ENCODE measurements at places on chromosomes 5 and 9. TPM values are rescaled to one million over a fixed set of nuclear protein-coding genes. Genes with fewer than 3 reads are reported as not detected.

Gene TCF7
- total RNA-seq: 58.8 TPM

Gene IFNK
- not detected for total RNA-seq

Gene PHPT1
- 36.5 TPM for total RNA-seq

Gene PCDHA3
- total RNA-seq: not detected

Gene IFNA21
- total RNA-seq: not detected

Gene FRRS1L
- total RNA-seq: not detected

Gene DCTN3
- 48.2 TPM for total RNA-seq

Gene PCDHGB5
- 2.5 TPM for total RNA-seq

Gene IL7R
- total RNA-seq: 1.4 TPM

Gene OR4F3
- total RNA-seq: not detected

Gene TXN
- total RNA-seq: 29.0 TPM

Gene ENTREP1
- not detected for total RNA-seq

Gene NUTM2G
- not detected for total RNA-seq

Gene FOXD4L6
- total RNA-seq: not detected

Gene DMRT3
- not detected for total RNA-seq

Gene SLC25A2
- total RNA-seq: 3.6 TPM

Gene SNX2
- total RNA-seq: 266 TPM

All from B cell (primary cell).